ENCODE measurements at places on chromosomes 3 and 15.

GRCh38 chr3:178551916-178552321 is 15.7 kb downstream of the KCNMB2 start:
- DNase-seq: no peak

- DNase-seq: no peak
These were observed 32.3 kb downstream of the EXOG start for GRCh38 chr3:38528457-38528856.

DNA sequence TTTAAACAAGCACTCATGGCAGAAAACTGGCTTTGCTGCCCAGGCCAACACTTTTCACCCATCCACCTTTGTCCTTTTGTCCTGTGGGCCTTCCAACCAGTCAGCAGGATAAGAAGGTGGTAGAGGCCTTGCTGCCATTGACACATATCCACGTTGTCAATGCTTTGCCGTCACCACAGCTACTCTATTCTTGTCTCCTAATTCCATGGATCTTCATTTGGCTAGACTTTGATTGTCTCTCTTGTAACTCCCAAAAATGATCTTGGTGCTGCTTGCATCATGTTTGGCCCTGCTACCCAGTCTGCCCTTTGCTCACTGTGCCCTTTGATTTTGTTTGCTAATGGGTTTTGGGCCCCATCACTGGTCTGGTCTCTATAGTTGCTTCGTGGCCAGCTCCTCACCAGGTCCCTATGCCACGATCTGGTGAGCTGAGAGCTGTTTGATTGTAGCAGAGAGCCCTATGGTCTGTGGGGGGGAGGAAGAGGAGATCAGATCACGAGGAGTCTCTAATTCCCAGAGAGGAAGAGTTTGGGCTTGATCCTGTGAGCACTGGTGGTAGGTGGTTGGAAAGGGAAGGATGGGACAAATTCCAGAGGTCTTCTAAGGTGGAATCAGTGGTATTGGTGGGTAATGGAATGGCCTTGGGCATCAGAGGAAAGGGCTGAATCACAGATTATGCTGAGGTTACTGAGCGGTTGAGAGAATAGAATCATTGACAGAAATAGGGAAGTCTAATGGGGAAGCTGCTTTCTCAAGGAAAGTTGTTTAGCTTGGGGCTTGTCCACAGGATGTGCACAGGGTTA is 40.3 kb downstream of the ABHD2 start:
- DNase-seq: no peak

GRCh38 chr3:113439606-113440005 is 1.7 kb downstream of the CFAP44 start:
- no peak for DNase-seq

DNA sequence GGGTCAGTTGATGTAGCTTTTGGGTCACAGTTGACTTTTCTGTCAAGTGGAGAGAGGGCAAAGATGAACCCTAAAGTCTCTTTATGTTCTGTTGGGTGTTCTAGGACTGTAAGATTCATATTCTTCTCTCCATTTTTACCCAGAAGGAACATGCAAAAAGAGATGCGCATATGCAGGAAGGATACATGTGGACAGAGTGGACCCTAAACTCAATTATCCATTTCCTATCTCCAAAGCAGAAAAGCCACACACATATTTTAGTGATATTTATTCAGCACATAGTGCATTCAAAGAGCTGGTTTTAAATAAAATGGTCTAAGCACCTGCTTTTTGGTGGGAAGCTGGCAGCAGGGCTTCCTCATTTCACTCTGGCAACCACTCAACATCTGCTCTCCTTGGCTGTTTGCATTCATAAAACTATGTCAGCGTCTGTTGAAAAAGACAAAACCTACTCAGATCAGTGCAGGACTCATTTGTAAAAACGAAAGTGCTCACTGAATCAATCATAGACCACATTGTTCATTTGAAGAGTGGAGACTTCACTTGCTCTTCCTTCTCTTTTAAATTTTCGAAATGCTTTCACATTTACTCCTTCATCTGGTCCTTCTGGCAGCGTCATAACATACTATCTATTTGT is 96.6 kb downstream of the SEMA6D start:
- no peak for DNase-seq

- DNase-seq: no peak
These were observed 203.1 kb downstream of the OPA1 start for GRCh38 chr3:193796089-193796488.

GRCh38 chr3:159273608-159274007 is 471.8 kb downstream of the MFSD1 start:
- DNase-seq: peak; percentile 7

DNA sequence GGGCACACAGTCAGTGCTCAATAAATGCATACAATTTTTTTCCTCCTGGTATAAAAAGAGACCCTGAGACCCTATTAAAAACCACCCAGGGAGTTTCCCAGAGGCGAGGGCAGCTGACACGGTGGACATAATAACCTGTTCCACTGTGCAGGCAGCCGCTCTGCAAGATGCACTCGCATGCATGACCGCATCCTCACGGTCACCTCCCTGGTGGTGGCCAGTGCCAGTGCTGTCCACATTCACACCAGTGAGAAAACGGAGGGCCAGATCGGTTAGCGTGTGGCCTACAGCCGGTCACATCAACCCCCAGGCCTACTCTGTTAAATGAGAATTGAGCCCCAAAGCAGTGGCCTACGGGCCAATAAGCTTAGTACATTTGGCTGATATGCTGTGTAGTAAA is 24.8 kb downstream of the SH3BP5 start:
- no peak for DNase-seq

DNA sequence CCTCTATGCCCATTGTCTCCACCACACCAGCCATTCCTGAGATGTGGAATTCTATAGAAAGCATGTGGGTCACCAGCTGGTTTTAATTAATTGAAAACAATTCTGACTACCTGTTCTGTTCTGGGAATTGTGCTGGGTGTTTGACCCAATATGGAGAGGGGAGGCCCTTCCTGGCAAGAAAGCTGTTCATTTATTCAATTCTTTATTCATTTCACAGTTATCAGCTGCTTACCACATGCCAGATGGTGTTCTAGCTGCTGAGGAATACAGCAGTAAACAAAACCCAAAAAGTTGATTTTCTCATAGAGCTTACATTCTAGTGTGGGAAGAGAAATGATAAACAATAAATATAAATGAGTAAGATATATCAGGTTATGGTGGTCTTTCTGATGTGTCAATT is 296.1 kb upstream of the RASGRP1 start:
- no peak for DNase-seq

DNA sequence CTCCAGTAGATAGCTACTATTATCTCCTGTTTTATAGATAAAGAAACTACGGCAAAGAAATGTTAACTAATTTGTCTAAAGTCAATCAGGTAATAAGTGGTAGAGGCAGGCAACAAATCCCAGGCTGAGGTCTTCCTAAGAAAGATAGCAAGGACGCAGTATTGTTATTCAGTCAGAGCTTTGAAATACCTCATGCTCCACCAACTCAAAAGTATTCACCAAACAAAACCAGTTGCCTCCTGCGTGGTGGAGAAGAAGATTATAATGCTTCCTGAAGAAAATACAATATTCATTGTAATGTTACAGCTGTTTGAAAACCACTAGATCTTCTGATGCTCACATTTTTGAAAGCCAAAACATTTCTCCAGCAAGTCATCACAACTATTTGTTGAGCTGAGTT is 138.2 kb upstream of the CNTN4 start:
- DNase-seq: no peak

DNA sequence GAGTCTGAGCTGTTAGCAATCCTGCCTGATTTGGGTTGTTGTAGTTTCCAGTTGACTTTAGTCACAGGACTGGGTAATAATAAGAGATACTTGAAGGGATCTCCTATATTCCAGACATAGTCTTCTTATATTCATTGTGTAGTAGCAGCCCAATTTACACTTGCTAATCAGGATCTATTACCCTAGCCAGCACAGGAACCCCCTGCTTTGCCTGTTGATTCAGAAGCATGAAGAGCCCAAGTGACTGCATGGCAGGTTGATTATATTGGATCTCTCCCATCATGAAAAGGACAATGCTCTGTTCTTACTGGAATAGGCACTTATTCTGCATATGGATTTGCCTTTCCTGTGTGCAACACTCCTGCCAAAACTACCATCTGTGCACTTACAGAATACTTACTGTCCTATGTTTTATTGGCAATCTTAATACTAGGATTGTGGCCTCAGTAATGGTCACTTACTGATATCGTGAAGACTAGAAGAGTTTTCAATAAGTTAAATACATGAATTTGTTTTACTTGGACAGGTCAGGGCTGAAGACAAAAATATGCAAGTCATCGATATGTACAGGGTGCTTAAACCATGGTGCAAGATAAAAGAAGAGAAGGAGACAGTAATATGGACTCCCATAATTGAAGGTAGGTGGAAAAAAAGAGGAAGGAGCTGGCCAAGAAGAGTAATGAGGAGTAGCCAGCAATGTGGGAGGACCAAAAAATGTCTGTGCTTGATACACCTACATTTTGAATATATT is 304.1 kb downstream of the MCTP2 start:
- no peak for DNase-seq

DNA sequence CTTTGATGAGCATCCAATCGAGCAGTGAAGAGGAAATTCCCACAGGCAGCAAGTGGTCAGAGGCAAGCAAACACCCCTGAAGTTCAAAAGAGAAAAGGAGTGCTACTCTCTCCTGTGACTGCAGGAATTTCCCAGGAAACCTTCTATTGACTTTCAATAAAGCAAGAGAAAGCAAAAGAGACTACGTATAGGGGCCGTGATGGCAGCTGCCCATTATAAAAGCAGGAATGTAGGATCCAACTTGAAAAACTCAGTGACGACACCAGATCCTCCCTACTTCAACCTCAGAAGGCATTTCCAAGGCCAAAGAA is 53.1 kb upstream of the IP6K2 start:
- DNase-seq: no peak

DNA sequence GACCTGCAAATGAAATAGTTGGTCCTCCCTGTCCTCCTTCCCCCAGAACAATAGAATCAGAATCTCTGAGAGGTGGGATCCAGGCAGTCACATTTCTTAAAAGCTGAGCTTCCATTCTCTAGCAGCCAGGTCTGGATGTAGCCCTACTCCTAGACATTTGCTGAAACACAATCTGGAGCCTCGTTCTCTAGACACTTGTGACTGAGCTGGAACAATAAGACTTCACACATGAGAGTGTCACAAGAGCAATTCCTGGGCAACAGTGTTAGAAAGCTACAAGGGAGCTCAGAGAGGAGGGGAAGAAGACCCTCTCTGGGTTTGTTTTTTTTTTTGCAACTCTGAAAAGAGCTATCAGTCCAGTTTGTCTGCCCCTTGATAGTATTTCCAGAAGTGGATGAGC is 14.5 kb downstream of the CORO2B start:
- DNase-seq: no peak

DNA sequence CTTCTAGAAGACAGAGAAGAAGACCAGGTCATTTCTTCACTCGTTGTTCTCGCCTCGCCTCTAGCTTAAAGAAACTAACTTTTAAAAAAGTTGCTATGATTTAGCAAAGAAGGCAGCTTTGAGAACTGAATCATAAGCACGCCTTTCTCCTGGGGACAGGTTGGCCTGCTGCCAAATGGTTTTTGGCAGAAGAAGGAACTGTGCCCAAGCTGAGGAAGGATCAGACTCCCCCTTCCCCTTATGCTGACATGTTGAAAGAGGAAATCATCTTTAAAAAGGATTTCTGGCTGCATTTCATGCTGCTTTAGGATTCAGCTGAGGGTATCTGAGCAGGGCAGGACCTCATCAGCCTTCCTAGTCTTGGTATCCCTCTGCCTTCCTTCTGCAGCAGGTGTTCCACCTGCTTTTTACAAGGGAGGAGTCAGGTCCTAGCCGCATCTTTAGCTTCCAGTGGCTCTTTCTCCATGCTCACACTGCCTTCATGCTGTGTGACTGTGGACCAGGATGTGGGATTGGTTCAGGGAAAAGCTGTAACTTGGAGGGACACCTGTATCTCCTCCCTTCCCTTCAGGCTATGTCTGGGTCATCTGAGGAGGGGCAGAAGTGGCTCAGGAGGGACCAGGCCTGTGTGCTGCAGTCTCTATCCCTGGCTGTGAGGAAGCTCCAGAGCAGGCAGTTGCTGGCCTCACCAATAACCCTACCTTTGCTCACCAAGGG is 34.1 kb upstream of the HACD2 start:
- no peak for DNase-seq

DNA sequence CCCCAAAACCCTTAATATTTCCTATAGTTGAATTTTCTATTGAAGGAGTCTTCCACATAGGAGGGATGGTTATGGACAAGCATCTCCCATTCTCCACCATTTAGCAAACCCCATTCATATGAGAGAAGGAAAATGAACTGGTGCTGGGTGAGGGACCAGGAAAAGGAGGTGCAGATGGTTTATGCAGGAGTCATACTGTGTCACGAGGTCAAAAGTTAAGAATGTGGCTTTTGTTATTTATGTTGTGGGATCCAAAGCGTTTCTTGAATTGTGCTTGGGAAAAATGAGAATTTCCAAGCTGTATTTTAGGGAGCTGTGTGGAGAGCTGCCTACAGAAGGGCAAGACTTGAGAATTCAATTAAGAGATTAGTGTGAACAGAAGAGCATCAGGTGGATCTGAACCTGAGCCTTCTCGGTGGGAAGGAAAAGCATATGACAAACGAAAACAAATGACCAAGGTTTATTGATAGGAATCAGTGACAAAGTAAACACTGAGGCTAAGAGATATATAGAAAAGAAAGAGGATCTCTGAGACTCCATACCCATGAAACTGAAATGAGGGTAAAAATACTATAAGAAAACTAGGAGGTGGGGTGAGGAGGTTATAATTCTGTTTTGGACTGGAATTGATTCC is 473.3 kb upstream of the NR2F2 start:
- no peak for DNase-seq

DNA sequence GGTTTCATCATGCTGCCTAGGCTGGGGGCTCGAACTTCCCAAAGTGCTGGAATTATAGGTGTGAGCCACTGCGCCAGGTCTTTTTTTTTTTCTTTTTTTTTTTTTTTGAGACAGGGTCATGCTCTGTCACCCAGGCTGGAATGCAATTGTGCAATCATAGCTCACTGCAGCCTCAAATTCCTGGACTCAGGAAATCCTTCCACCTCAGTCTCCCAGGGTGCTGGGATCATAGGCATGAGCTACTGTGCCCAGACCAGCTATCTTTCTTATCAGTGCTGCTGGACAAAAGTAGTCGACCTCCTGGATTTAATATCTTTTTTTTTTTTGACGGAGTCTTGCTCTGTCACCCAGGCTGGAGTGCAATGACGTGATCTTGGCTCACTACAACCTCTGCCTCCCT is 60.8 kb downstream of the TFDP2 start:
- DNase-seq: no peak

DNA sequence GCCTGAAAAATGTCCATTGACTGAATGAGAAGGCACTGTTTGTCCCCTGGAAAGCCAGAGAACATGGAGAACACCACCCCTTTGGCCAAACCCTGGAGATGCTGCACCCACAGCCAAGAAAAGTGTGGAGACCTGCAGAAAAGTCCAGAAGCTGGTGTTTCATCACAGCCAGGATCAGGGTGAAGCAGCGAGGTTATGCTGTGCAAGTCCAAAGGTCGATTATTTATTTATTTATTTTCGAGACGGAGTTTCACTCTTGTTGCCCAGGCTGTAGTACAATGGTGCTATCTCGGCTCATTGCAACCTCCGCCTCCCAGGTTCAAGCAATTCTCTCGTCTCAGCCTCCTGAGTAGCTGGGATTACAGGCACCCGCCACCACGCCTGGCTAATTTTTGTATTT is 5.5 kb upstream of the CTSH start:
- DNase-seq: peak; percentile 82

GRCh38 chr3:51379746-51380455 is 5.2 kb upstream of the MANF start:
- DNase-seq: no peak

GRCh38 chr3:121980450-121980796 is 41.6 kb downstream of the ILDR1 start:
- DNase-seq: no peak

GRCh38 chr15:53573091-53573490 is 186.4 kb downstream of the WDR72 start:
- no peak for DNase-seq

- DNase-seq: no peak
These were observed 191.0 kb downstream of the KLHL25 start for GRCh38 chr15:85603703-85604102.
